ENCODE measurements at places on chromosomes 7 and 10.

GRCh38 chr10:58486821-58487220 is 25.9 kb upstream of the BICC1 start:
- DNase-seq: no peak

DNA sequence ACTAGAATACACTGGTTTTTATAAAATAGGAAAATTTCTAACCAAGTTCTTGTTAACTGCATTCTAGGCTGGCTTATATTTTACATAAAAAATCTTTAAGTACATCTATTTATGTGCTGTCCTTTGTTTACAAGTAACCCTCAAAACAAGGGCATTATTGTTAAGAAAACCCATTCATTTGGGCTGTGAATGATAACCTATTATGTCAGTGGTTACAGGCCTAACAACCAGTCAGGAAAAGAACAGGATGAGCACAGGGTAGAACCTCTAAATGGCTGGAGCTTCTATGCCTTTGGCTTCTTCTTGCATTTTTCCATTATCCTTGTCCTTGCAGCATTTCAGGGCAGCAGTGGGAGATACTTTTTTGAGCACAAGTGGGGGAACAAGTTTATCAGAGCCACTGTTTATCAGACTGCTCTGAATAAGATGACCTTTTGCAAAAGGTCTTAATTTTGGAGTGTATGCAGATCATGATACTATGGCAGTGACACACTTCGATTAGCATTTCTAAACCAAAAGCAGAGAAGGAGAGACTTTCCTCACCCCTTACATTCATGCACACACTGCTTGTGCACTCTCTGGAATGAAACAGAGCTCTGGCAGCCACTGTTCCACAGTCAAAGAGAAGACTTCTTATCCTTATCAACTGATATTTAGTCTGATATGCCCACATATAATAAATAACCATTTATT is 10.9 kb downstream of the GPR37 start:
- no peak for DNase-seq

DNA sequence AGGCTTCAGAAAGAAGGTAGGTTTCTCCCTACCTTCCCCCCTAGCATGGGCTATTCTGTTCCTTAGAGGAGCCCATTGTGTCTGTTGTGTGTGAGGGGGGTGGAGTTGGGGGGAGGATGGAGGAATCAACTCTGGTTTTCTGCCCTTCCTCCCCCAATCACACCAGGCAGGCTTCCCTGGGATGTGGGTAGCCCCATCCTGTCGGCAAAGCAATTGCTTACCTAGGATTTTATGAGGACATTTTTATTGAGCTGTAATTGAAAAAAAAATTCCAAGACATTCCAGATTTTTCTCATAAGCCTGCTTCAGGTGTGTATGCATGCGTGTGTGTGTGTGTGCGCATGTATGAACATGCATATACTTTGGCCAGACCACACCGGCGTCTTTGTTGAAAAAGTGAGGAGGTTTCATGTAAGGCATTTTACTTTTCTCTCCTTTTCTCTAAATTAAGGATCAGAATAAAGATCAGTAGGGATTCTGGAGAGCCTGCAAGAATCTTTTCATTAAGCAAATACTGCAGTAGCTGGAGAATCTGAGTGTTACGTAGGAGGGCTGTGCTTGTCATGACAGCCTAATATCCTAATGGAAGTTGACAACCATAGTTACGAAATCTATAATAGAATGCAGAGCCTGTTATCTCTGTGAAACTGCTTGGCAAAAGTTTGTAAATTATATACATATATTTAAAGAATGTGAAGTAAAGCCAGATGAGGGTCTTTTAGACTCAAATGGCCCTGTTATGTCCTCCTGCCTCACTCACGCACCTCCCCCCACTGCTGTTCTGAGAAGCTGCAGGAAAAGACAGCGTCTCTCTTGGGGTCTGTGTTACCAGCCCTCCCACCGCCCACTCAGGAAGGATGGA is 27.3 kb upstream of the SAMD8 start:
- no peak for DNase-seq

DNA sequence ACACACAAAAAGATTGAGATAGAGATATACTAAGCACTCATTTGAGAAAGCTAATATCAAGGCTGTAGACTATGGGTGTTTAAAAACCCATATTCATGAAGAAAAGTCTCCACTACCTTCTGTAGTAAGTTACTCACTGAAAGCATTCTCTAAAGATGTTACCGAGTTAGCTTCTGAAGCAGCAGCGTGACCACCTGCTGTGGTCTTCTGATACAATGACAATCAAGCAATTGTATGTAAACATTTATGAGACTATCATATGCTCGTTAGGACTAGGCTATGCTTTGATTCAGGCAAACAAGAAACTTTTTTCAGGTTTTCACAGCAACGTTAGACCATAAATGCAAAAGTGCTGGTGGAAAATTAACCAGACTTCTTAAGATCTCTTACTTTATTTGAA is 11.2 kb downstream of the RHOBTB1 start:
- no peak for DNase-seq

DNA sequence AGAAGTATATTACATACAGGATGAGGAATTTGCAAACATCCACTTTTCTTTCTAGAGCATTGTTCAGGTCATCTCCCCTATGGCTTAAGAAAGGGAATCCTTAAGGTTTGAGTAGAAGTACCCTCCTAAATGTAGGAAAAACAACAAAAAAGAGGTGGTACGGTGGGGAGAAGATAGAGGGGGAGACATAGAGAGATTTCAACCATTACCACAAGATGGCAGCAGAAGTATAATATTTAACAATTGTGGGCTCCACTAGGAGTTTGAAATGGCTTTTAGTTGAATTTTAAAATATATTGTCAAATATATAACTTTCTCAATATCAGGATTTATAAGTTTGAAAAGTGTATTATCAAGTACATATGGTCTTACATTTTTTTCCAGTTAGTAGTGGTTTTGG is 72.7 kb upstream of the PRKG1 start:
- peak; percentile 52 for DNase-seq

GRCh38 chr7:102424129-102424551 is 9.2 kb upstream of the ORAI2 start:
- no peak for DNase-seq

DNA sequence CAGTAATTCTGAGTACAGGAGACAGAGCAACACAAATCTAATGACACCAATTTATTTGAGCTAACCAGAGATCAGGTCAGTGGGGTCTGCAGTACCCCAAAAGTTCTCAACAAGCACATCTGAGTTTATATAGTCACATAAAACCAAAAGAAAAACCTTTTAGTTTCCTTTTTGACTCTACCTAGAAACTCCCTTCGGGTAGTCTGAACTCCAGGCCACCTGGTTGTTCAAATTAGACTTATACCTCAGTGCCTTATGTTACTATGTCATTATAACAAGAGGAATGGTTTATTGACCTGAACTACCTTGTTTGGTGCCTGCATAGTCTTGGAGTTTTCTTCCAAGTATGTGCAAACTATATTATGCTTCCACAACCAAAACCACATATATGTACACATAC is 14.6 kb downstream of the ZCWPW1 start:
- DNase-seq: no peak

- no peak for DNase-seq
These were observed 126.1 kb downstream of the AOAH start for GRCh38 chr7:36598054-36598674.

GRCh38 chr10:113199459-113199858 is 249.4 kb downstream of the TCF7L2 start:
- no peak for DNase-seq

DNA sequence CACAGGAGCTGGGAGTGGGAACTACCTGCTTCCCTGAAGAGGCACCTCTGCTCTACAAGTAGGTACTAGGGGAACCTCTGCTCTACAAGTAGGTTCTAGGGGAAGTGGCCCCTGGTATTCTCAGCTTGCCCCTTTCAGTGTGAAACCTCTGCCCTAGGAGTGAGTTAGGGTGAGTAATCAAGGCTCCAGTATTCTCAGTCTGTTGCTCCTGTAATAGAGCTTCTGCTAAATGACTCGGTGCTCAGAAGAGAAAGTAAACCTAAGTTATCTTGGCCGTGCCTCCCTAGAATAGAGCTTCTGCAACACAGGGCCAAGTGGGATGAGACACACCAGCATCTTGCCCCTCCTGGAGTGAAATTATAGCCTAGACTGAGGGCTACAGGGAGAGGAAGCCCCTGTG is 13.4 kb upstream of the RASSF4 start:
- DNase-seq: no peak

GRCh38 chr7:37289781-37290180 is 158.9 kb downstream of the ELMO1 start:
- no peak for DNase-seq

- DNase-seq: no peak
These were observed 6.1 kb downstream of the COL1A2 start for GRCh38 chr7:94400643-94401427.

DNA sequence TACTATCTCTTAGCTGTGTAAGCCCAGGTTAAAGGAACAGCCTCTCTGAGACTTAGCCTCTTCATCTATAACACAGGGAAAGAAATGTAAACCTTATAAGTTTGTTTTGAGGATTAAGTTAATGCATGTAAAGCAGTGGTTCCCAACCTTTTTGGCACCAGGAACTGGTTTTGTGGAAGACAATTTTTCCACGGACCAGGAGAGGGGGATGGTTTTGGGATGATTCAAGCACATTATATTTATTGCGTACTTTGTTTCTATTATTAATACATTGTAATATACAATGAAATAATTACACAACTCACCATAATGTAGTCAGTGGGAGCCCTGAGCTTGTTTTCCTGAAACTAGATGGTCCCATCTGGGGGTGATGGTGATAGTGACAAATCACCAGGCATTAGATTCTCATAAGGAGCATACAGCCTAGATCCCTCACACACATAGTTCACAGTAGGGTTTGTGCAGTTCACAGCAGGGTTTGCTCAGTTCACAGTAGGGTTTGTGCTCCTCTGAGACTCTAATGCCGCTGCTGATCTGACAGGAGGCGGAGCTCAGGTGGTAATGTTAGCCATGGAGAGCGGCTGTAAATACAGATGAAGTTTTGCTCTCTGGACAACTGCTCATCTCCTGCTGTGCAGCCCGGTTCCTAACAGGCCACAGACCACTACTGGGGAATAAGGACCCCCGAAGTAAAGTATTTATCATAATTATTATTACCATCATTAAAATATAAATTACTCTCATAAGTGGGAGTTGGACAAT is 41.3 kb upstream of the ANK3 start:
- DNase-seq: no peak

DNA sequence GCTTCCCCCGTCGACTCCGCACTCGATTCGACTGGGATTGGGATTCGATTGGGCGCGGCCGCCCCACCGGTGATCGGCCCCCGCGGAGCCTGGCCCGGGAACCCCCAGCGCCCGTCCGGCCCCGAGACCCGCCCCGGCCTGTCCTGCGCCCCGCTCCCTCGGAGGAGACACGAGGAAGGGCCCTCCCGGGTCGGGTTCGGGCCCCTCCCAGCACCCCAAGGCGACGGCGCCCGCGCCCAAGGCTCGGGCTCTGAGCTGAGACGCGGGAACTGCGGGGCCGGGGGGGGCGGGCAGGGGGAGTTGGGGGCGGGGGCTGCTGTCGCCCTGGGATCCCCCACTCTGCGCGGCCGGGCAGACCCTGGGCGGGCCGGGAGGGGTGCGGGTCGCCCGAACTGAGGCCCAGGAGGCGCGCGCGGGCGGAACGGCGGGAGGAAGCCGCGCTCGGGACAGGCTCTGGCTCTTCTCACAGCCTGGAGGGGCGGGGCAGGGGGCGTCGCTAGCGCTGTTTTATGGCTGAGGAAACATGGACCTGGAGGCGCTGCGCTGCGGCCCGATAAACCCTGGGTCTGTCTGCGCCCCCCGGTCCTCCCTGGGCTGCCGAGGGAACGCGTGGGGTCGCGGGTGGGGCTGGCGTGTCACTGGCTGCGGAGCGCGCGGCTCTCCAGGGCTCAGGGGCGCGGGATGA is 1.7 kb upstream of the NKX6-2 start:
- no peak for DNase-seq

GRCh38 chr7:12802070-12802469 is 114.6 kb downstream of the ARL4A start:
- no peak for DNase-seq

GRCh38 chr7:143223784-143224183 is 1.9 kb downstream of the TAS2R40 start:
- no peak for DNase-seq

DNA sequence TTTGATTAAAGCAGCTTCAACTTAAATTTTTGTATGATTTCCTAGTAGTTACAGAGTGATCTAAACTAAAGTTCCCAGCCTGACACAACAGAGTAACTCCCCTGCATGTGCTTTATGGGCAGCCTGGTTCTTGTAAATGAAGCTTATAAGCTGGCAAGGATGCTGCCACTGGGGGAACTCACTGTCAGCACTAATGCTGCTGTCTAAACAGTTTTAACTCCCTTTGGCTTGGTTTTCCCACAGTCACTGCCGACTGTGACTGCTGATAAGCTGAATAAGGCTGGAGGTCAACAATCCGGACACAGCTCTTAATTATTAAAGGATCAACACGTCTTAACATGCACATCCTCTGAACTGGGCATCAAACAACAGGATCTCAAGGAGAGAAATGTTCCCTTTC is 130.1 kb downstream of the OTUD1 start:
- DNase-seq: no peak

GRCh38 chr10:114708717-114709335 is 50.8 kb upstream of the ABLIM1 start:
- no peak for DNase-seq

DNA sequence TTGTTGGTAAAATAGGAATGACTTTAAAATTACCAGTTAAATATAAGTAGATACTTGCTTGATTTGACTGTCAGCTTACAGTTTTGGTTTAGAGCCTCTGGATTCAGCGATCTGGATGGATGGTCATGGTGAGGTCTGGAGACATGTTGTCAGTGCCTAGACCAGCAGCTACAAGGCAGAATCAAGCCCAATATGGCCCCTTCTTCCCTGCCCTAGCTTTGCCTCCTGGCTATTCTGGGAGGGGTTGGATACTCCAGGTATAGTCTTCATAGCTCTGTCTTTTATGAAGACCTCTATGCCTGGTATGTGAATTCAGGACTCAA is 166.5 kb upstream of the VIPR2 start:
- DNase-seq: no peak

DNA sequence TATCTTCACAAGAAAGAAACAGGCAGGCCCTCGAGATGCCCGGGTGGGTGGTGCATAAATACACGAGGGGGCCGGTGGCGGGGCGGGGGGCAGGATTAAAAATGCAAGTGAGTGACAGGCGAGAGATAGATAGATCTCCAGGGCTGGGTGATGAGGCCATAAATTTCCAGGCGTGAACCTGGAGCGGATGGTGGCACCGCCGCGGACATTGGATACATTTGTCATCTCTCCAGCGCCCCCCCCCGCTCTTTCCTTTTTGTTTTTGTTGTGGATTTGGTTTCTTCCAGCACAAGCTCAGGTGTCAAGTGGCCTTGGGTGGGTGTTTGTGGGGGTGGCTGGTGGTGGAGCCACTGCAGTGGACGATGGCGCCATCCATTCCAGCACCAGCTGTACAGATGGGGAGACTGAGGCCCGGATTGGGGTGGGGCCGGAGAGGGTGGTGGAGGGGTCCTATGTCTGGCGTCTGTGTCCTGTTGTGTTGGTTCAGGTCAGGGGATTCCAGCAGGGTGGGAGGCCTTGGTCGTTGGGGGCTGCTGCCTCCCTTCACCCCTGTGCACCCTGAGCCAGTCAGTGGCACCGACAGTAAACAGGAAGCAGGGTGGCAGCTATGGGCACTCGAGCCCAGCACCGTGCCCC is 2.9 kb downstream of the ELFN1 start:
- DNase-seq: no peak

- no peak for DNase-seq
These were observed 28.6 kb downstream of the PPP3CB start for GRCh38 chr10:73467206-73467605.

Measured in hematopoietic multipotent progenitor cell (in vitro differentiated cells).